Activated CD4-positive, alpha-beta T cell treated with anti-CD3 and anti-CD28 coated beads, Interleukin-2, amount 10 ng/mL, durations not matched to agents 24 days and 14 days (primary cell): ENCODE measurements at places on chromosomes 16 and 17. TPM values are rescaled to one million over a fixed set of nuclear protein-coding genes. Genes with fewer than 3 reads are reported as not detected.

The NOTUM gene
- total RNA-seq: 1.7 and 1.8 TPM in 2 replicates

DNA sequence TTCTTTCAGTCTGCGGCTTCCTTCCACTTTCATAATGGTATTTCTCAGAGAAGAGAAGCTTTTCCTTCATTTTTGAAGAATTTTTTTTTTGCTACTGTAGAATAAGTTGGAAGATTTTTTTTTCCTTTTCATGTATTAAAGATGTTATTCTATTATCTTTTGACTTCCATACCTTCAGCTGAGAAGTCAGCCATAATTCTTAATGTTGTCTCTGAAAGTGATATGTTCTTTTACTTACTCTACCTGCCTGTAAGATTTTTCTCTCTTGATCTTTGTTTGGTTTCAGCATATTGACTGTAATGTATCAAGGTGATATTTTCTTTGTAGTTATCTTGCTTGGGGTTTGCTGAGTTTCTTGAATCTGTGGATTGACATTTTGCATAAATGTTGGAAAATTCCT is 143.5 kb upstream of the TOX3 start:
- no peak for DNase-seq

GRCh38 chr17:794876-795275 is 12.7 kb downstream of the MRM3 start:
- peak; percentile 82 for DNase-seq

The NOG gene
- total RNA-seq: 0.09 and 0.21 TPM in 2 replicates

DNA sequence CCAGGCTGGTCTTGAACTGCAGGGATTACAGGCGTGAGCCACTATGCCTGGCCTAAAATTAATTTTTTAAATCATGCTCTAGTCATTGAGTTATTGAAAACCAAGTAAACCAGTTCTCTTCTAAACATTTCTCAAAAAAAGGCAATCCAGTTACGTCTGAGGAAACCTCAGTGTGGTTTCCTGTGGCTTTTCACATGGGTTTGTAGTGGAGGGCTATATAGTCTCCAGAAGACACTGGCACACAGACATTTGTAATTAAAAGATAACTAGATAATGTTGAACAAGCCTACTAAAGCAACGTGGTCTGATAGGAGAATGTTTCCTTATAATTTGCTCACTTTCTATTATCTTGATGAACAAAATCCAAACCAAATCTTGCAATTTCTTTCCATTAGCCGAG is 5.2 kb upstream of the TOB1 start:
- DNase-seq: peak; percentile 89

DNA sequence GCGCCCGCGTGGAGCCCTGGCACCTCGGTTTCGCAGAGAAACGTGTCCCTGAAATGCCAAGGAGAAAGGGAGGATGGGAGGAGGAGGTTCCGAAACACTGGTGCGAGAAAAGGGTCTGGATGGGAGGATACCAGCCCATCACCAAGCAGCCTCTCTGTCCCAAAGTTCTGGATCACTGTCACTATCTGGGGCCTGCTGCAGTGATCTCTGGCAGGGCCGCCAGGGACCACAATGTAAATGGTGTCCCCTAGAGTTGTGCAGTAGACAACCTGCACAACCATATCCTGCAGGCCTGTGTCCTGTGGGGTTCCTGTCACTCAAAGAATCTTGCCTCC is 229.3 kb downstream of the C16orf78 start:
- no peak for DNase-seq

GRCh38 chr16:68460067-68460466 is 11.8 kb upstream of the SMPD3 start:
- no peak for DNase-seq

The ACSM5 gene
- not detected in 2 replicates for total RNA-seq

The TCAP gene
- 0.83 and 1.0 TPM in 2 replicates for total RNA-seq

DNA sequence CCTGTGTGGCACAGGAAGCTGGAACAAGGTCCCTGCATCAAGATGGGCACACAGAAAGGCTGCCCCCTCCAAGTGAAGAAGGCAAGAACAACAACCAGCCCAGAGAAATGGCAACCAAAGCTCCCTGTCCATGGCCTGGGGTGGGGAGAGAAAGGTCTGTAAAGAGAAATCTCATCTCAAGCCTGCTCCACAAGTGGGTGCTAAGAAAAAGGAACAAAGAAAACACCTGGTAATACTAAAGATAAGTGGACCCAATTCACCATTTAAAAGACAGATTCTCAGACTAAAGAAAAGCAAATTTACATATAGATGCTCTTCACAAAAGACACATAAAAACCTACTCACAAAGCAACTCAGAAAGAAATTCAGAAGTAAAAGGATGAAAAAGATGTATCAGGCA is 107.4 kb downstream of the PARN start:
- DNase-seq: no peak

The GRB7 gene
- total RNA-seq: 0.30 TPM in 1 of 2 replicates, not detected in the other

GRCh38 chr17:45770632-45771270 is 13.4 kb upstream of the CRHR1 start:
- DNase-seq: no peak

The MYLK3 gene
- 0.23 and 1.0 TPM in 2 replicates for total RNA-seq

The TPSB2 gene
- not detected in 2 replicates for total RNA-seq

The FOXF1 gene
- total RNA-seq: not detected in 2 replicates

The PRAC1 gene
- not detected in 2 replicates for total RNA-seq

- DNase-seq: no peak
These were observed 122.8 kb downstream of the ANKRD11 start for GRCh38 chr16:89367538-89367915.

DNA sequence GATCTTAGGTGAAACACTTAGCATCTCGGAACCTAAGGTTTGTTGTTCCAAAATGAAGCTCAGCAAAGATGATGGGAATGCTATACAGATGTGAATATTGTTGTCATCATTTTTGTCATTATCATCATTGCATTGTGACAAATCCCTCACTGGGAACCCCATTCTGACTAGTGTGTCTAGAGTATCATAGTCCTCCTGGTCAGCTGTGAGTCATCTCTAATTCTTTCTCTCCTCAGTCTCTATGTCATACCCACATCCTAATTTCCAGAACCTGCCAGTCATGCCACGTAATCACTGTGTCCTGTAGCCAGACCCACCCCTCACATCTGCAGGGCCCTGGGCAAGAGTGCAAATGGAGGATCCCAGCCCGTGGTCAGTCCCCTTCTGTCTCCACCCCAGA is 60.5 kb upstream of the CLEC3A start:
- DNase-seq: no peak
